NAMALWA (cell line): ENCODE measurements at places on chromosomes 13 and 19.

DNA sequence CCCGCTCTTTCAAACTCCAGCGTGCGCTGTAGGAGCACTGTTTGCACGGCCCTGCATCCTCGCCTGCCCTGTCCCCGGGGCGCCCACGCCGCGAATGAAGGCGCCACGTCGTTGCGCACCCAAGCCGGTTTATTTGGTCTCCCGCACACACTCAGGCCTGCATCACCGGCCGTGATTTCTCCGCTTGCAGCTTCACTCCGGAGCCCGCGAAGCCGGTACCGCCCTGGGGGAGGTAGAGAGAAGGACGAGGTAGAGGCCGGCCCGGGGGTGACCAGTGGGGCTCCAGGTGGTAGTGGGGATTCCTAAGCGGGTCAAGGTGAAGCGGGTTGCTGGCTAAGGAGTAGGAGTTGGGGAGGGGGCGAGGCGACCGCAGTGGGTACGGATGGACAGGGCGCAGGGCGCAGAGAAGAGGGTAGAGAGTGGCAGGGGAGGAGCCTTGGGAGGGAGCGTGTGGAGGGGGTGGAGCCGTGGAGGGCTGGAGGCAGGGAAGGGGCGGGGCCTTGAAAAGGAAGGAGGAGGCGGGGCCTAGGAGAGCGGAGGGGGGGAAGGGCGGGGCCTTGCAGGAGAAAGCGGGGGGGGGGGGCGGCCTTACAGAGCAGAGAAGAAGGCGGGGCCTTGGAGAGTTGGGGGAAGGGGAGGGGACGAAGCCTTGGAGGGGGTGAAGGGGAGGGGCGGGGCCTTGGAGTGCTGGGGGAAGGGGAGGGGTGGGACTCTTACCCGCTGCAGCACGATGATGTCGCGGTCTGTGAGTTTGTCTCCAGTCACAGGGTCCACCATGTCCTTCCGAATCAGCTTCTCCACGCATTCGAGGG is 24.6 kb downstream of the NOSIP start:
- DNase-seq = peak; percentile 47

DNA sequence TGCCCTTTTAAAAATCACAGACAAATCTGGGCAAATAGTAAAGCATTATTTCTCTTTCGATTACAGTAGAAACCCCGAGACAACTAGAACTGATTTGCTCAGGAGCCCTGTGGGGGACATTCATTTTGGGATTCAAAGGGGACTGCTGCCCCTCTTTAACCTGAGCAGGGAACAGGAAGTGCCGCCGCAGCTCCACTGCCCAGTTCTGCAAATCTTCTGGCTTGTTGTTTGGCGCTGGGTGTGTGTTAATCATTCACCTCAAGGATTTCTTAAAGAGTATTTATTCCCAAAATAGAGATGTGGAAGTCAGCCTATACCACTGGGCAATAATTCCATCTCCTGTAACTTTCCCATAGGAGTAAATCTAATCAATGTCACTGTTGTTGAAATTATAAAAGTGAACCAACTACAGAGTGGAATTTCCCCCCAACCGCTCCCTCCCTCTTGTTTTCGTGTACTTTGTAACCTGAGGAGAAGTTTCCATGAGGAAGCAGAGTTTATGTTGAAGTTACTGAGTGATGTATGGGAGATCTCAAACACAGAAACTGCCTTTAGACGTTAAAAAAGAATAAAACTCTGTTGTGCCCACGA is 515.8 kb downstream of the KLF12 start:
- no peak for DNase-seq

DNA sequence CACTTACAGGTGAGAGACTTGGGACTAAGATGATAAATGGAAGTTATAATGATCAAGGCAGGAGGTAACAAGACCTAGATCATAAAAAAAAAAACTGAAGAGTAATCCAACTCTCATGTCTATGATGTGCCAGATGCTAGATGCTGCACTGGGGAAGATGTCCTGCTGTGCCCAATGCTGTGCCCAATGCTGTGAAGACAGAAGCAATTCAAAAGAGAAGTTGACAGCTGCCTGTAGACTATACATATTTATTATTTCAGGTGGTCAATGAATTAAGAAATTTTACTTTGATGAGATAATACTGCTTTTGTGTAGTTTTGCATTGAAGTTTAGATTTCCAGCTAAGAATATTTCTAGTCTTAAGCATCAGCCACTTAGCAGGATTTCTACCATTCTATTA is 21.5 kb downstream of the VWA8 start:
- no peak for DNase-seq

GRCh38 chr19:18848878-18849661 is 17.3 kb downstream of the UPF1 start:
- no peak for DNase-seq

GRCh38 chr13:29791997-29792780 is 58.2 kb downstream of the UBL3 start:
- no peak for DNase-seq

DNA sequence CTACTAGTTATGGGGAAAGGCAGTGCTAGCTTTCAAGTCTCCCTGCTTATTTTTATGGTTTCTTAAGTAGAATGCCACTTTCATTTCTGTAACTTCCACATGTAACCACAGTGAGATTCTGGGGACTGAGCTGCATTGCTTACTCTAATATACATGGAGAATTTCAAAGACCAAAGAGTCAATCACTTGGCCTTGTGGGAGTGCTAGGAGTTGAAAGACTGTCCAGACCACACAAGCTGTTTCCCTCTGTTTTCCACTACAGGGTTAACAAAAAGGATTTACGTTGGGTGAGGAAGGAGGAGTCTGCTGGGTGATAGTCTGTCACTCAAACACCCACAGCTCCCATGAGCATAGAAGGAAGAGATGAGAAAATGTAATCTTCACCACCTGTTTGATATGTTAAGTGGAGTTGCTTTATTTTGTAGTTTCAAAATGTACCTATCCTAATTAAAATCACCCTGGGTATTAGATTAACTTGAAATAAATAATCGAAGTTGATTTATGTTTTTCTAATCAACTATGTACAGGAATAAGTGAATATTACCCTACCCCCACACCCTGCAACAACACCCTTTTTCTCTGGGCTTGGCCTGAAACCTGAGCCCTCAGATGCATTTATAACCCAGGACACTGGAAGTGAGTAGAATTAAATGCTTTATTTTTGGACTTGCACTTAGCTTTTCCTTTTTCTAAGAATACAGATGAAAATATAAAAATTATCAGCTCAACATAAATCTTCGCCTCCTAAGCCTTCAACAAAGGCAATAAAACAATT is 225.8 kb upstream of the SLC10A2 start:
- peak; percentile 41 for DNase-seq

DNA sequence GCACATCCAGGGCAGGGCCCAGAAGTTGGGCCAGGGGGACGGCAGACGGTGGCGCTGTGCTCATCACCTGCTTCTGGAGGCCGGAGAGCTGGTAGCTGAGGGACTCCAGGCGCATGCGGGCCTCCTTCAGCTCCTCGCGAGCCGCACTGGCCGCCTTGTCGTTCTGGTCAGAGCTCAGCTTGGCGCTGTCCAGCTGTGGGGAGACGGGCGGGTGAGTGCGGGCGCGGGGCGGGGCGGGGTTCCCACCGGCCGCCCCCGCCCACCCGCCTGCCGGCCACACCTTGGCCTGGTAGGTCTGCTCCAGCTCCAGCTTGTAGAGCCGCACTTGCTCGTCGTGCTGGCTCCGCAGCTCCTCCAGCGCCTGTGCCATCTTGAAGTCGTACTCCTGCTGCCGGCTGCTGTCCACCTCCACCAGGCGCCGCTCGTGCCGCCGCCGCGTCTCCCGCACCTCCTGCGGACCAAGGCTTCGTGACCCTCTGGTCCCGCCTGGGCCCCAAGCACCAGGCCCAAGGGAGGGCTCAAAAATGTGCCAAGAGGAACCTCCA is 7.4 kb upstream of the TIMM13 start:
- no peak for DNase-seq

DNA sequence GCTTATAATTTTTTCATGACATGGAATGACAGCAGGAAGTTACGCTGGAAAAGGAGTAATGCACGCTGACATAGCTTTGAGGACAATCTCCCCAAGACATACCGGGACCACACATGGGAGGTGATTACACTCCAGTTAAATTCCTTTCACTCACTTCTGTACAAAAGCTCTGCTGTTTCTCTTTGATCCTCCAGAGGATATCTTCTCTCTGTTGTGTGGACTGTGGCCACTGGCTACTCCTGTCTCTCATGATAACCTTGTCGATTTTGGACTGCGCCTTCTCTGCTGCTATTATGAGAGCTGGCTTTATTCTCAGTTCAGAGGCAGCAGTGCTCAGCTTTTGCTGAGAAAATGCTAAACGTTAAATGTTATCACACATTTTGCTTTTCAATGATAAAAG is 464.6 kb downstream of the FGF9 start:
- no peak for DNase-seq

DNA sequence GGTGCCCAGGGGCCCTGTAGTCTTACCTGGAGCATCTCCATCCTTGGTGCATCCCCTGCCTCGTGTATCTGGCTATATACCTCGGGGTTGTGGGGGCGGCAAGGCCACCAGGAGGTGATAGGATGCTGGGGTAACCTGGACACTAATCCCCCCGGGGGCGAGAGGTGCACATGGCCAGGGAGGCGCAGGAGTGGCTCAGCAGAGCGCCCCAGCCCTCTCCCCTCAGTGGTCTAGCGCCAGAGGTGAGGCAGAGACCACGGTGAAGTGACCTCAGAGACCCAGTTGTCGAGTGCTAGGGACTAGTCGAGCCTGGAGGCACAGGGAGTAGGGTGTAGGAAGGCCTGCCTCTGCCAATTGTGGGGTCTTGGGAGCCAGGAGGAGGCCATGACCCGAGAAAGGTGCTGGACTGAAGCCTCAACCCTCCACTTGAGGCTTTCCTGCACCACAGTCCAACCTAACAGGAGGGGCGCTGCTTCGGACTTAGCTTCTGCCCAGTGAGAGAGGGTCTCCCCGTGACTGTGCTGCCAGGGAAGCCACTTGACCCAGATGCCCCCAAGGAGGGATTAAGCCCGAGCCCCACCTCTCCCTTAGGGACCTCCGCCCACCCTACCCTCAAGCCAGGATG is at the start of gene LHB:
Gene LHB (minus strand): TSS at position 51 of the 625 bp plus-strand sequence. CDS start 10 bp downstream, at position 41.
- DNase-seq = no peak

DNA sequence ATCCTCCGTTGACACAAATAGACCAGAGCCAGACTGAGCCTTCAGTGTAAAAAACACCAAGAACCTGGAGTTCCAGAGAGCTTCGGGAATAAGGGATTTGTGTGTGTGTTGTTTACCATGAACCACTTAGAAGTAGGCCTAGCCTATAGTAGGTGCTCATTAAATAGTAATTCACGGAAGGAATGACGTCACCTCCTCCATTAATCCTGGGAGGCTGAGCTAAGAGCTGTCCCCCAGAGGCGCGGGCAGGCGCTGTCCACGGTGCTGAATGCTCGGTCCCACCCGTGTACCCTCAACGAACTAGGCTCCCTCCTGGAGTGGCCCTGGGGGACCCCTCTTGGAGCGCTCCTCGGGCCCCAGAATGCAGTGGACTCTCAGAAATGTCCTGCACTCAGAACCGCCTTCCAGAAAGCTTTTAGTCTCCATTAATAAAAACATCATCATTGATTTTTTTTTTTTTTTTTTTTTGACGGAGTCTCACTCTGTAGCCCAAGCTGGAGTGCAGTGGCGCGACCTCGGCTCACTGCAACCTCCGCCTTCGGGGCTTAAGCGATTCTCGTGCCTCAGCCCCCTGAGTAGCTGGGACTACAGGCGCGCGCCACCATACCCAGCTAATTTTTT is 6.5 kb downstream of the UNC13A start:
- DNase-seq = peak; percentile 31

GRCh38 chr13:90968166-90968904 is 379.2 kb upstream of the MIR17HG start:
- DNase-seq = peak; percentile 61
